ENCODE measurements at places on chromosomes 6 and 20.

GRCh38 chr6:6547110-6547879 lies 41.2 kb upstream of the LY86 start:
- peak; percentile 78 for DNase-seq

GRCh38 chr6:118283766-118284165 lies 264.3 kb upstream of the PLN start:
- DNase-seq = no peak

DNA sequence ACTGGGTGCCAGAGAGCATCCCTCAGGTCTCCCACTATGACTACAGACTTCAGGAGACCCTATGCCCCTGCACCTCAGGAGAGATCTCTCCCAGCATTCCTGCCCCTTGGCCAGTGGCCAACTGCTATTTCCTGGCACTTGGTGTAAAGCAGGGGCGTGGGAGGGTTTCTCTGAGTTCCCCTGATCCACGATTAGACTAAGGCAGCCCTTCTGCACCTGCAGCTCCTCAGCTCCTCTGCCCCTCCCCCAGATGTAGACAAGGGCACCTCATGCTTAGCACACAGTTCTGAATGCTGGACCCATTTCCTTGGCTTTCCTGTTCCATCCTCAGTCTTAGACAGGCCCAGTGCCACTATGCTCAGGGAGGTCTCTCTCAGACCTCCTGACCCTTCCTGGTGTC lies 28.6 kb downstream of the EDN1 start:
- no peak for DNase-seq

GRCh38 chr6:70763754-70764510 lies 96.2 kb downstream of the SMAP1 start:
- no peak for DNase-seq

DNA sequence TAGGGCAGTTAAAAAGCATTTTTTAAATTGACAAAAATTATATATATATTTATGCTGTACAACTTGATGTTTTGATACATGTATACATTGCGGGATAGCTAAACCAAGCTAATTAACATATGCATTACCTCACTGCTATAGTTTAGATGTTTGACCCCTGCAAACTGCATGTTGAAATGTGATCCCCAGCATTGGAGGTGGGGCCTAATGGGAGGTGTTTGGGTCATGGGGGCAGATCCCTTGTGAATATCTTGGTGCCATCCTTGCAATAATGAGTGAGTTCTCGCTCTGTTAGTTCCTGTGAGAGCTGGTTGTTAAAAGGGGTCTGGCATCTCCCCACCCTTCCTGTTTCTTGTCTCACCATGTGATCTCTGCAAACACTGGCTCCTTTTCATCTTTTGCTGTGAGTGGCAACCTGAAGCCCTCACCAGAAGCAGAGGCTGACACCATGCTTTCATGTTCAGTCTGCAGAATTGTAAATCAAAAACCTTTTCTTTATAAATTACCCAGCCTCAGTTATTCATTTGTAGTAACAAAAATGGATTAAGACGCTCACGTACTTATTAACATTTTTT lies 111.8 kb downstream of the MCHR2 start:
- no peak for DNase-seq

GRCh38 chr6:151733680-151734320 lies 73.7 kb upstream of the ESR1 start:
- DNase-seq = no peak

GRCh38 chr6:69581581-69581980 lies 215.2 kb downstream of the LMBRD1 start:
- no peak for DNase-seq

GRCh38 chr6:146938266-146938665 lies 266.0 kb upstream of the STXBP5 start:
- no peak for DNase-seq

GRCh38 chr6:24009319-24009718 lies 116.7 kb upstream of the NRSN1 start:
- no peak for DNase-seq

DNA sequence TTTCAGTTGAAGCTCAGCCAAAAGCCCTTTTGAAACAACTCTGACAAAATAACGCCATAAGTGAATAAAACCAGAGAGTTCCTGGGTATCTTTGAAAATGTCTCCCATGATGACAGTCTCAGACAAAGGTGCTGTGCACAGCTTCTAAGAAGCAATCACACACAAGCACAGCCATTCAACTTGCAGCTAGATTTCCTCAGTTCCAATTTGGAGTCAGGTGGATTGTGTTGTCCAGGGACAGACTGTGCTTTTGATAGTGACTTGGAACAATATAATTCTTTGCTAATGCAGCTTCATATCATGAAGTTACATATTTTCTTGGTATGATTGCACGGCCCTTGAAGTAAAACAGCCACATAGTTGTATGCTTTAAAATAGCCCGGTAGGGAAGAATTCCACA lies 105.6 kb downstream of the FARS2 start:
- DNase-seq = no peak

DNA sequence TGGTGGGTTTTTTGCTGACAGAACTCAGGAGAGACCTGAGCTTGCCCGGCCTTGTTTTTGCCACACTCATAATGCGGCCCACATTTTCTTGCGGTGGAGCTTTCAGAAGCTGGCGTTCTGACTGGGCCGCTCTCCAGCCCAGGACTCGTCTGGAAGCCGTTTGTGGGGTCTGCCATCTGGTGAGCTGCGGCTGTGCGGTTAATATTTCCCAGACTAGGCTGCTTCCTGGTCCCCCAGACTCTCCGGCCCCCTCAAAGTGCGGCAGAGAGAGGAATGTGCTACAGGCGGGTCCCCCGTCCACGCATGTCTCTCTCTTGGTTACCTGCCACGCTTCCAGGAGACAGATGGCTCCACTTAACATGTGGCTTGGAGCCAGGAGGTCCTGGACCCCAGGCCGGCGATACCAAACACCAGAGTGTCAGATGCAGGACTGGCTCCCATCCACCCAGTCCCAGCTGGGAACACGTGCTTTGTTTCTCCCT lies 128.9 kb upstream of the PMEPA1 start:
- DNase-seq = no peak

GRCh38 chr20:10404023-10404628 lies 29.9 kb downstream of the MKKS start:
- DNase-seq = no peak

- no peak for DNase-seq
Observed at GRCh38 chr6:113358063-113358583, 499.0 kb upstream of the MARCKS start.

DNA sequence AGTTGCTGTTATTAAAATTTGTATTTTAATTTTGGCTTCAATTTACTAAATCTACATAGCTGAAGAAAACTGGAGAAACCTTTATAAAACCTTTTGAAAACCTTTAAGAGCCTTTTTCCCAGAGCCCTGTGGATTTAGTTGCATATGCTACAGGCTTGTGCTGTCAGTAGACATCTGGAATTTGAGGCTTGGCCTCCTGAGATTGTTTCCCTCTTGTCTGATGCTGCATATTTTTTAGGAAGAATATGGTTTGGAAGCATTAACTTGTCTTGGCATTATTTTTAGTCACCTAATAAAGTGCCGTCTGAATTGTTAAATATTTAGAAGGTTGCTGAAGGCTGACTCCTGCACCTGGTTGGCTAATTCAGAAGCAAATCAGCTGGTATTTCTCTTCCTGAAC lies 369.4 kb downstream of the UTRN start:
- no peak for DNase-seq

DNA sequence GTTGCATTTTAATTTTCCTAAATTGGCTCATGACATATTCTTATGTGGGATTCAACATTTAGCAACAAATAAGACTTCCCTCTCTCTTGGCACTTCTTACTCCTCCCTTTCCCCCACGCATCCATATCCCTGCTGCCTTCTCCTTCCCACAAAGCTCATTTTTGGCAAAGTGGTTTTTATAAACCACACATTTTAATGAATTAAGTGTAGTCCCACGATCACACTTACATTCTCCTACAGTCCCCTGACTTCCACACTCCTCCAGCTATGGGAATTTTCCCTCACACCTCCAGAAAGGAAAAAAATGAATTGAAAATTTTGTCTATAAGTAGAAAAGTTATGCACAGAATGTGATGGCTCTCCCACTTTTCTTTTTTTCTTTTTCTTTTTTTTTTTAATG lies 345.0 kb downstream of the CD83 start:
- DNase-seq = no peak

DNA sequence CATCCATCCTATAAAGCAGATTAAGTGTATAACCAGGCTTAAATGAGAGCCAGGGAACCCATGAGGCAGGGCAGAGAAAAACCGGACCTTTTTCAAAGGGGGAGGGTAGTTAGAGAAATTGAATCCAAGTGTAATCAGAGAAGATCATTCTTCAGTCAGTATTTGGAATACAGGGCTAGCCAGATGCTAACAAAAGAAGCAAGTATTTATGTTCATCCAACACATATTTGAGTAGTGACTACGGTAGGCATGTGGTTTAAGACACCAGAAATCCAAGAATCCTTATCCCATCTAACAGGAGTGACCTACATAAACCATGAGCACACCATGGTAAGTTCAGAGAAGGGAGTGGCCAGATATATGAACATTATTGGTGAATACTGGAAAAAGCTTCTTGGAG lies 46.8 kb upstream of the FAM83C start:
- peak; percentile 66 for DNase-seq

- DNase-seq = no peak
Observed at GRCh38 chr20:50471231-50471630, 39.0 kb upstream of the PTPN1 start.

GRCh38 chr20:57148263-57148662 lies 118.2 kb downstream of the BMP7 start:
- DNase-seq = no peak

GRCh38 chr6:7180751-7181150 lies 73.0 kb downstream of the RREB1 start:
- no peak for DNase-seq
